ENCODE measurements at places on chromosomes 13 and 19.

- DNase-seq, result no peak
Observed at GRCh38 chr13:60355056-60355455, 42.0 kb upstream of the TDRD3 start.

- no peak for DNase-seq
Observed at GRCh38 chr13:95480131-95480545, 72.4 kb upstream of the CLDN10 start.

DNA sequence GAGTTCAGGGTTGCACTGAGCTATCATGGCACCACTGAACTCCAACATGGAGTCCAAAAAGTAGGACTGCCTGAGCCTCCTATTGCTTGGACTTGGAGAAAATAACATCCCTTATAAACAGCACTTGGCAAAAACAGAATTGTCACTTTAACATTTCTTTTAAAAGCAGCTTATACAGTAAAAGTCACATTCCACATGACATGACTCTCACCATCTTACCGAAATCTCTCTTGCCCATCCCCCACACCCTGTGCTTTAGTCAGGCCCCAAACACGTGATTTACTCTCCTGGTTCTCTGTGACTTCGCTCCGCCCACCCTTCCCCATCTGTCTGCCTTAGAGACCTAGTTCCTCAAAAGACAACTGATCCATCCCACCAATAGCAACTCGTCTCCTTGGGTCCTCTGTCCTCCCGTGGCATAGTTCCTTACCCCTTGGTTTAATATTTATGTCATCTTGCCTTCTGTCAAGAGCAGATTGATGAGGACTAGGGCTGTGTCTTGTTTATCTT lies 4.6 kb downstream of the SAFB start:
- no peak for DNase-seq

GRCh38 chr13:70386919-70387318 lies 278.7 kb upstream of the KLHL1 start:
- DNase-seq, result no peak

GRCh38 chr13:40764587-40765403 lies 6.2 kb downstream of the MRPS31 start:
- DNase-seq, result no peak

DNA sequence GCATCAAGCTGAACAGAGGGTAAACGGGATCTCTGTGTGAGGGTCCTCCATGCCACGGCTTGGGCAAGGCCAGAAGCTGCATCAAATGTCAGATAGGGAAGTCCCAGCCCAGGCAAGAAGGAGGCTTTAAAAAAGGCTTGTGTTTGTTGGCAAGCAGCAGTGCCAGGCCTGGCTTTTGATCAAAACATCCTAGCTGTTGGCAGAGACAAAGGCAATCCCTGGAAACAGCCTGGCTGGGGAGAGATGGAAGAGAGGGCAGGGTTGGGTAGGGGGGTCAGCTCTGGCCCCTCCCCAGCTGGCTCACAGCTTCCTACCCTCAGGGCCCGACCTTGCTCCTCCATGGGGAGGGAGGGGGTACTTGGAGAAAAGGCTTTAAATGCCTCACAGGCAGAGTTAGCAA lies 61.8 kb upstream of the KCTD15 start:
- DNase-seq, result no peak

- DNase-seq, result no peak
Observed at GRCh38 chr13:84470528-84470927, 588.3 kb upstream of the SLITRK1 start.

DNA sequence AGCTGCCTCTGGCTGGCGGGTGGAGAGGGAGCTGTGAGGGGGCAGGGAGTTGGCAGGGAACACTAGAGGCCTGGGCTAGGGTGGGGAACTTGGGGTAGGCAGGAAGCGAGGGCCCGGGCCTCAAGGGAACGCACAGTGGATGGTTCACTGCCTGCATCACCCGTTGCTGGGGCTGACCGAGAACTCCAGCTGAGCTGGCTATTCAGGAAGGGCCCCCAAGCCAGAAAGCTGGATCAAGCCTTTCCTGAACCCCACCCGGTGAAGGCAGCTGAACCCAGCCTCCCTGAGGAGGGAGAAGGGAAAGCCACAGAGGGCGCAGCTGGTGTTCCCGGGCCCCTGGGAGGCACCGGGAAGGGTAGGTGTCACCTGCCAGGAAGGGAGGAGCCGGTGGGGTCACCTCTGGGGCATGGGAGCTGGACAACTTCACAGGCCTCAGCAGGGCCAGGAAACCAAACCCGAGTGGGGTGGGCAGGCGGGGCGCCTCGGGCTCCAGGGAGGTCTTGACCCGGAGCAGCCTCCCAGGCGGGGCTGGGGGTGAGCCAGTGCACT lies 13.9 kb downstream of the PALM start:
- DNase-seq, result no peak

- no peak for DNase-seq
Observed at GRCh38 chr13:91313581-91313980, 33.9 kb upstream of the MIR17HG start.

- DNase-seq, result no peak
Observed at GRCh38 chr13:63044589-63045313, 1629.1 kb upstream of the PCDH20 start.

DNA sequence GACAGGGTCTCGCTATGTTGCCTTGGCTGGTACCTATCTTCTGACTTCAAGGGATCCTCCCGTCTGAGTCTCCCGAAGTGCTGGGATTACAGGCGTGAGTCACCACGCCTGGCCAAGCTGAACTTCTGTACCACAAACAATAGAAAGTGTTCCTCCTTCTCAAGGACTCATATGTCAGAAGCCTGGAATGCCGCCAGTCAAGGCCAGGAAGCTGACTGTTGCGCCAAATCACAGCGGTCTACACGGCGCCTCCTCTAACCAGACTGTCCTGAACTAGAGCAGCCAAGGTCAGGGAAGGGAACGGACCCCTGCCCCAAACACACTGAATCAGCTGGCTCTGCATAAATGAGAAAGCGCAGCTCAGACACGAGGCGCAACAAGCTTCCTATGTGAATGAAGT lies 14.6 kb downstream of the RAB20 start:
- DNase-seq, result peak; percentile 58

GRCh38 chr19:12954612-12954962 lies 2.4 kb downstream of the GADD45GIP1 start:
- DNase-seq, result no peak

DNA sequence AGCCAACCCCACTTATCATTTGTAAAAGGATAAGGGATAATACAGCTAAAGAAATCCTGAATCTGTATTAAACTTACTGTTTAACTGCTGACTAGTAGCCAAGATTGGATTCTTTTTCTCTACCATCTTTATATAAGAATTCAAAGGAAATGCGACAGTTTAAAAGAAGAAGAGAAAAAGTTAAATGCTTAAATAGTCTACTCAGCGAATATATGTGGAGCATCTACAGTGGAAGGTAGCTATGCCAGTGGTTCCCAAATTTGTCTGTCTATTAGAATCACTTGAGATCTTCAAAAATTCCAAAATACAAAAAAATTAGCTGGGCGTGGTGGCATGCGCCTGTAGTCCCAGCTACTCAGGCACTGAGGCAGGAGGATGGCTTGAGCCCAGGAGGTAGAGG lies 60.8 kb upstream of the KLF5 start:
- DNase-seq, result no peak

Data from omental fat pad (tissue), 4 donors.